ENCODE measurements at places on chromosomes 2 and 18.

- DNase-seq = peak; percentile 74
Observed at GRCh38 chr2:64644458-64645382, 9.0 kb downstream of the SERTAD2 start.

- no peak for DNase-seq
Observed at GRCh38 chr2:158828378-158829164, 33.5 kb downstream of the DAPL1 start.

DNA sequence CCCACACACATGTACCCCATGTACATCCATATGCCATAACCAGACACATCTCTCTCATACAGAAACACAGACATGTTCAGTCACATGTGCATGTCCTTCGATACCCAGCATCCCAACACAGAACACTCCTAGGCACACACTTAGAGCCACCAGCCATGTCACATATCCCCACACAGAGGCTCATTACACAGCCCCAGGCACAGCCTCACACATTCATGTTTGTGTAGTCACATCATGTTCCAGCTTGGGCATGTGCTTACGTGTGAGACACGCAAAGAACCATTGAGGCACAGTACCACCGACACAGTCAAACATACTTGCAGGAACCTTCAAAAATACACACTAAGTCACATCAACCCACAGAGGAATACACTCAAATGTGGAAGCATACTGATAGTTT lies 17.3 kb downstream of the FBXO41 start:
- DNase-seq = no peak

- DNase-seq = peak; percentile 54
Observed at GRCh38 chr2:98086491-98087446, at the start of gene VWA3B. TSS of gene VWA3B (plus strand) at chr2:98087167. CDS start at chr2:98093093, 5,926 bp downstream.

DNA sequence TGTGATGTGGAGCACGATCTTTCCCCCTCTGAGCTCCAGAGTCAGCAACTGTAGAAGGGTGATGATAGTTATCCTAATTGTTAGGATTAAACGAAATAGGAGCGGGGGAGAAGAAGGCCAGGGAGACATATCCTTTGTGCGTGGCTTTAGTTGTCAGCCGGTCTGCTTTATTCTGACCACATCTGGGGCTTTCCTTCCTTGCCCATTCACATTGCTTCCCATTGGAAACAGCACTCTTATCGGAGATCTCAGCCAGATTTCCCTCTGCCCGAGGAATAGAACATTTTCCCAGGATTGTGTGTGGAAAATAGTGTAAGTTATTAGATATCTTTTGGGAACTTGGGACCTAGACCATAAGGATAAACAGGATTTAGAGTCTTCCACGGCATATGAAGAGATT lies 1.5 kb downstream of the RALB start:
- DNase-seq = no peak

GRCh38 chr2:17643031-17643615 lies 102.6 kb downstream of the VSNL1 start:
- DNase-seq = peak; percentile 92

DNA sequence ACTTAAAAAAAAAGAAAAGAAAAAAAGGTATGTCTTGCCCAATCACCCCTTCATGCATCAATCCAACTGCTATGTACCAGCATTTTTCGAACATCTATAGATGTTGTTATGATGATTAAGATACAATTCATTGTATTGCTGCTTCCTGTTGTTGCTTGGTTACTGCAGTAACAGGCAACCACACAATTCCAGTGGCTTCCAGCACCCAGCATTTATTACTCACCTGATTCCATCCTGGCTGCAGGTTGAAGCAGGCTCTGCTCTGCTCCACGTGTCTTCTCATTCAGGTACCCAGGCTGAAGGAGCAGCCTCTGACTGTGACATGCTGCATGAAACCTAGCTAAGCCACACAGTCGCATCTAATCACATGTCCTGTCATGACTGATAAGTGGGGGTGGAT lies 196.9 kb downstream of the INO80D start:
- DNase-seq = no peak

DNA sequence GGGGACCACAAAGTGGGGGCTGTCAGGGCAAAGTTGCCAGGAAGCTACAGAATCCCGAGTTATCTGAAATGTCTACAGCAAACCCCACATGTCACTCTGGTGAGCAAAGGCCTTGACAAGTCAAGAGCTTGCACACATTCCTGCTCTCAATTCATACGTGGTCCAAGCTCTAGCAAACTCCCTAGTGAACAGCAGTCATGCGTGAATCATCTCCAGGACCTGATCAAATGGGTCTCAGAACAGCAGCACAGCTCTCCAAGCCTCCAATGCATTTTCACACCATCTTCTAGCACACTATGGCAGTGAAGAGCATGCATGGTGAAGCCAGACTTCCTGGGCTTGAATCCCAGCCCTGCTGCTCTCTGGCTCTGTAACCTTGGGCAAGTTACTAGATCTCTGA lies 68.5 kb downstream of the MYO5B start:
- DNase-seq = no peak

DNA sequence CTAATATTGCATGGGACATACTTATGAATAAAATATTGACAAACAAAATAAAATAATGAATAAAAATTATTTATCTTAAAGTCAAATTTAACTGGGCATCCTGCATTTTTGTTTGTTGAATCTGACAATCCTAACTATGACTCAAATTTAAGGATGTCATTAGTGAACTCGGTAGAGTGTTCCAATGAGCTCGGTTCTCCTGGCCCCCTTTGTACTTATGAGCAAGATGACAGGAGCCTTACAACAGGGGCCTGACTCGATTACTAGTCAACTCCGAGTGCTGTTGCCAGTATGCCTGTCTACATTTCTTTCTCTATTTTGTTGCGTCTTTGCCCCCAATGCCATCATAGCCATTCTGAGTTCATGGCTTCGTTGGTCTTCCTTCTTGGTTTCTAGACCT lies 40.3 kb downstream of the HRH4 start:
- no peak for DNase-seq

DNA sequence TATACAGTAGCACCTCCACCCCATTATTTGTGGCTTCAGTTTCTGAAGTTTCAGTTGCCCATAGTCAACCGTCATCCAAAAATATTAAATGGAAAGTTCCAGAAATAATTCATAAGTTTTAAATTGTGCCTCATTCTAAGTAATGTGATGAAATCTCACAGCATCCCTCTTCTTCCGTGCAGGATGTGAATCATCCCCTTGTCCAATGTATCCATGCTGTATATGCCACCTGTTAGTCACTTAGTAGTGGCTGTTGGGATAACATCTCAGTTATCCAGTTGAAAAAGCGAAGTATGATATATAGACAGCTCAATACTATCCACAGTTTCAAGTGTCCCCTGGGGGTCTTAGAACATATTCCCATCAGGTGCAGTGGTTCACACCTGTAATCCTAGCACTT lies 119.1 kb upstream of the OTX1 start:
- no peak for DNase-seq

DNA sequence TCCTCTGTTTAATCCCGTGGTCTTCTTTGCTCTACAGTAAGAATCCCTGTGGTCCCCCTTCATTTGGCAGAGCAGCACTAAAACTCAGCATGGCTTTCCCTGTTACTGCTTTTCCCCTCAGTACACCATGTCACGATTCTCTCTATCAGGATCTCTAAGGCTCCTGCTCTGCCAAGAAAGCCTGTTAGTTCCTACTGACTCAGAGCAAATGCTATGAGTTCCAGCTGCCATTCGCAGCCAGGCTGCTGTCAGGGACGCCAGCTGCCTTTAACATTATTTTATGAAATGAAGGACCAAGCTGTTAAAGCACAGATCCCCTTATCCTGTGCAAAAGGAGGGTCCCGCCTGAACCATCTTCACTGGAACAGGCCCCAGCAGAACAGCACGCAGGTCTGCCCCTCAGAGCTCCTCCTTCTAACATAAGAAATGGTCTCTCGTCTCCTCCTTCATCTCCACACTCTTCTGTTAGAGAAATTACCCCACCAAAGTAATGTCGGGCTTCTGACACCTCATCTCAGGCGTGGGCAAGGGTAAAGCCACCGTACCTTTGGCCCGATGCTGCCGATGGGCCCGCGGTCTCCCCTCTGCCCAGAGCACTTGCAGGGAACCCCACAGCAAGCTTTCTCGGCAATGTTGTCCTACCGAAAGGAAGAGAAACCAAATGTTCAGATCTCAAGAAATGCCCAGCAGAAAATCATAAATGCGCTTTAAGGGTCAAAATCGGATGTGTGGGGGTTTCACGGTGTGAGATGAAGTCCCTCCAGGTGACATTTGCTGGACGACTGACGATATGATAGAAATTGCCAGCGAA lies 52.6 kb downstream of the COL6A3 start:
- DNase-seq = no peak

DNA sequence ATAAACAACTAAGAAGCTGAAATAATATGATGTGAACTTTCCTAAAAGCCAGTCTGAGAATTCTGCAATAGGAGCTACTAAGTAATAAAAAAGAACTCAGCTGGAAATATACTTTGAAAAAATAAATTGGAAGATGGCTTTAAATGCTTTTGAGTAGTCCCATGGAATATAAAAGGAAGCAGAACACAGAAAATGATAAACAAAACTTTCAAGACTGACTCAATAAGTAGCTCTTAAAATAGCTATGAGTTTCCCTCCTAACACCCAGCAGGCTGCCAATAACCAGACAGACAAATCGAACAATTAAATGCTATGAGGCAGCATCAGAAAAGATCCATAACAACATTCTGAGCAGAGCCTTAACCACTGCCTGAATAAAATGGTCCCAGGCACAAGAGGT lies 319.9 kb downstream of the DPP10 start:
- no peak for DNase-seq

DNA sequence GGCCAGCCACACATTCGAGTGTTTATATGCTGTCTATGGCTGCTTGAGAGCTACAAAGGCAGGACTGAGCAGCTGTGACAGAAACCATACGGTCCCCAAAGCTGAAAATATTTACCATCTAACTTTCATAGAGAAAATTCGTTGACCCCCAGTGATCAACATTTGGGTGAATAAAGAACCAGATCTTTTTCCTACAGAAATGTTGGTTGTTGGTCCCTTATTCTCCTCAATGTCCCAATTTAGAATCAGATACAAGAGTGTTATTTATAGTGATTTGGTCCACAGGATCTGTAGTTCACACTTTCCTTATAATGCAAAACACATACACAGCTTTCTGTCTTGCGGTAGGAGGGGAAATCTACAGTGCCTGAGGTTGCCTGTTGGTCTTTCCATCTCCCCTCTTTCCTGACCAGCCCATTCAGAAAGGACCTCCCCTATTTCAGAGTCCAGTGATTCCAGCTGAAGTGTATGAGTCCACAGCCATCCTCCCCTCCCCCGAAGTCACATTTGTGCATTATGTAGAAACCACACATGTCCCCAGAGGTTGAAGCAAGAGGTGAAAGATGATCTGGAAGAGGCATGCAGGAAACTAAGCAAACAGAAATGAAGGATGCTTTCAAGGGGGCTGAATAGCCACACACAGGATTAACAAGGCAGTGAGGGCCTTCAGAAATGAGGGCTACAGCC lies 61.9 kb downstream of the SPRED2 start:
- no peak for DNase-seq

- no peak for DNase-seq
Observed at GRCh38 chr2:203252818-203253217, 14.0 kb downstream of the CYP20A1 start.

DNA sequence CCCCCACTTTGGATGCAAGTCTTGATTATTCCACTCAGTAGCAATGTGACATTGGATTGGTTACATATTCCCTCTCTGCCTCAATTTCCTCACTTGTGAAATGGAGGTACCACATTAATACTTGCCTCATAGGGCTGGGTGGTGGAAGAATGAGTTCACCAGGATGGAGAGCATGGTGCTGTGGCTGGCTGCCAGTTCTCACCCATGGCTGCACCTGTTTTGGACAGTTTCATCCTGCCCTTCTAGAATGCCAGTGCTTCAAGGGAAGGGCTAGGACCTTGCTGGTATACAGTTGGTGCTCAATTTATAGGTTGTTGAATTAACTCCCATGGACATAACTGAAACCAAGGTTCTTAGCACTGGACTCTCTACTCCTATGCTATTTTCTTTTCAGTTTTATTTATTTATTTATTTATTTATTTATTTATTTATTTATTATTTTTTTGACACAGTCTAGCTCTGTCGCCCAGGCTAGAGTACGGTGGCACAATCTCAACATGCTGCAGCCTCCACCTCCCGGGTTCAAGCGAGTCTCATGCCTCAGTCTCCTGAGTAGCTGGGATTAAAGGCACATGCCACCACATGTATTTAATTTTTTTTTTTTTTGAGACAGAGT lies 5.3 kb upstream of the SH3RF3 start:
- DNase-seq = no peak

DNA sequence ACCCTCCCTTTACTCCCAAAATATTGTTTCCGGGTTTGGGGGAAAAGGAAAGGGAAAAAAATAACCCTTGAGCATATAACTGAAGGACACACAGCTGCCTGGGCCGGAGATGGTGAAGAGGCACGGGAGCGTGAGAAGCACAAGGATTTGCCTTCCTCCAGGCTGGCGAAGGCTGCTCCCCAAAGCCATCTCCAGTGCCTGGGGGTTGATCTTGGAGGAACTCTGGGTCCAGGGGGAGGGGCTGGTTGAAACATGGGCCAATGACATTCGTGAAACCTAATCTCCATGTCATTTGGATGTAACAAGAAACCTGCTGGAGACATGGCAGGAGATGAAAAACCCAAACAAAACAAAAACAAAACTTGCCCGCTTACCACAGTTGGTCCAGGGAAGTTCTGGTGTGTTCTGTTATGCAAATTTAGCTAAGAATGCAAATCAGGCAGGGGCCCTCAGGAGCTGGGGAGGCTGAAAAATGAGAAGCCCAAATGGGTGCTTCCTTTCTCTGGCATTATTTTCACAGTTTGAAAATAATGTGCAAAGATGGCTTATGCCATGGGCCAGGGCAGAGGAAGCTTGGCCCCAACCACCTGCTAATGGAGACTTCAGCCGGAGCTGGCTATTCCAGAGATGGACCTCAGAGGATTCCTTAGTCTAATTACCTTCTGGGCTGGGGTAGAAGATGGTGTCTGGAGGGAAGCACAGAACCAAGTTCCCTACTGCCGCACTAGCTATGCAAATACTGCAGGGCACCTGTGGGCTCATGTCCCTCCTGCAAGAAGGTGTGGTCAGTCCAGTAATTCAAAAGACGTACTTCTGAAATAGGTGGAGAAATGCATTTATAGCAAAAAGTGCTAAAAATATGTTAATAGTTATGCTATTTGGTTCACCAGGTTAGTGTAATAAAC lies 180.9 kb downstream of the BCL2 start:
- no peak for DNase-seq

- no peak for DNase-seq
Observed at GRCh38 chr2:240983996-240984498, 14.4 kb upstream of the SNED1 start.

DNA sequence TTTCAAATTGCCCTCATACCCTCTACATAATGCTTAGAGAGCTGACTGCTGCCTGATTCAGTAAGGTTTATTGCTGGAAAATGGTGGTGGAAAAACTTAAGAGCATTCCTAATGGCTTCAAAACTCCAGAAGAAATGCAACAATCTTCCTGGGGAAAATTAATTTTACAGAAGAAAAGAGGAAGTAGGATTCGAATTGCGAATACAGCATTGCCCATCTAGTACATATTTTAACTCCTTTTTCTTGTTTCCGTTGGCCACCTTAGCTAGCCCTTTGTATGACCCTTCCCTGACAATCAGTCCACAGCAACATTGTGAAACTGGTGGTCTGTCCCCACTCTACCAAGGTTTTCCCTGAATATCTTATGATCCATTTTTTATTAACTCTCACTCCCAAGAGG lies 224.7 kb downstream of the MTX2 start:
- DNase-seq = no peak

- DNase-seq = no peak
Observed at GRCh38 chr18:75121266-75121665, 87.7 kb downstream of the PTGR3 start.

GRCh38 chr2:2827046-2827636 lies 496.1 kb upstream of the MYT1L start:
- no peak for DNase-seq

GRCh38 chr18:48963586-48964470 lies 13.1 kb upstream of the SMAD7 start:
- no peak for DNase-seq

Data from inflammatory macrophage (primary cell).